ENCODE measurements at places on chromosomes 11 and 22. TPM values are rescaled to one million over a fixed set of nuclear protein-coding genes. Genes with fewer than 3 reads are reported as not detected.
A peak's percentile ranks its signal among the peaks of the same experiment; 100 is the strongest.

DNA sequence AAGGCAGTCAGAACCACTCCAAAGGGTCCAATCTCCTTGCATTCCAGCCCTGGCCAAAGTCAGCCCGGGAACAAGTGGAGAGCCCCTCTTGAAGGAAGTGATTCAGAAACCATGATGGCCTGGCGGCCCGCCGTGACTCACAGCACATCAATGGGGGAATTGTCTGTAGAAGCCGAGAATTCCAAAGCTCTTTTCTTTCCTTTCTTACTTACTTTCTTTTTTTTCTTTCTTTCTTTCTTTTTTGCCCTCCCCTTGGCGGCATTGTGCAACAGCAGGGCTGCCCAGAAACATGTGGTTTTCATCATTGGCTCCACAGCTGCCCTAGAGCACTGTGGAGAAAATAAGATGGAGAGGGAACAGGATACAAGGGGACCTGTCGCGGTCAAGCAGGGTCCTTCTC is 140.2 kb upstream of the TIMP3 start:
- peak; percentile 85 for DNase-seq

DNA sequence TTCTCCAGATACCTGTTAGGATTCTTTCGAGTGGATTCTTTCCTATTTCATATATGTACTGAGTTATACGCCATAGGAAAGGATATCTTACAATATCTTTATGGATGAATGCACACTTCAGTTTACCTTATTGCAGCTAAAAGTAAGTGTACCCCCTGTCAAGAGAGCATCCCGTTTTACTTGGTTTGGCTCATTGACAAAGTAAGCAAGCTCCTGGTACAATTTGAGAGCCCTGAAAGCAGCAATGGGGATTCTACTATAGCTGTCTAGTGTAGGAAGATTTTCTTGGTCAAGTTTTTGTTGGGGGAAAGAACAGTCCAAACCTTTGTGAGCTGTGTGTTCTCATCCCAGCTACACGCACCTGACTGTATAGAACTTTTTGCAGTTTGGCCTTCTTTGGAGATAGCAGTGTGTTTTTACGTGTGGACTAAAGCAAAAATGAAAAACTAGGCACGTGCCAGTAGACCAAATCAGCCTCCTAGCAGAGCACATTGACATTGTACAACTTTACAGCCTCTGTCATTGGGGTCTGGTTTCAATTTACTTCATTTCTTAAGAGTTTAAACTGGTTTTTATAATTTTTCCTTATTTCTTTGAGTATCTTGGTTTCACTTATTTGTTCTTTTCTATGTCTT is 44.0 kb downstream of the PPP6R3 start:
- no peak for DNase-seq

DNA sequence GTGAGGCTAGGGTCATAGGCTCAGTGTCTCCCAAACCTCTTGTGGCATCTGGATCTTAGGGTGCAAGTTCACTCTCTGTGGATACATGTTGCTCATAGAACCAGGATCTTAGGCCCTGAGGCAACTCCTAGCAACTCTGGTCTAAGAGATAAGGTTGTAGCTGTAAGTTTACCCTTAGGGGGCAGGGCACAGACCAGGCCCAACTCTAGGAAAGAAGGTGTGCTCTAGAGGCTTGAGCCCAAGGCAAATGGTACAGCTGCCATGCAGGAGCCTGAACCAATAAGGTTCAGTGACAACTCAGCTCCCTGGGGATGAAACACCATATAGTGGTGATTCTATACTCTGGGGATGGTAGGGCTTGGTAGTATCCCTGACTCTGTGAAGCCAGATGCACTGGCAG is 17.8 kb downstream of the CALCB start:
- DNase-seq, result no peak

DNA sequence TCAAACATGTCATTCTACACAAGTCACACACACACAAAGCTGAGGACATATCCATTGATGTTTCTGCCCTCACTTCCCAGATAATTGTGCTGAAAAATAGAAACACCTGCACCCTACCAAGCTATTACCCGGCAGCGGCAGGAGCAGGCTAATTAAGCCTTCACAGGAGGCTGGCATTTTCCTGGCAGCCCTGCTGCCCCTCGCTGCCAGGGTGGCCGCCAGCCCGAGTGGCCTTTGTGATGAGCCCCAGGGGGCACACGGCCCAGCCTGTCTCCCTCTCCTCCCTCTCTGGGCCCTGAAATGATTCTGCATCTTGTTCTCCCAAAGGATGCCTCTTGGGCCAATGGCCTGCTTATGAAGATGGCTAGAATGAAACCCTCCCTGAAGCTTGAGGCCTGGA is 76.2 kb upstream of the TP53I11 start:
- no peak for DNase-seq

The DEFB131B gene
- not detected for total RNA-seq
